ENCODE measurements at places on chromosomes 11 and 22.

GRCh38 chr11:72685560-72686480, 11.6 kb upstream of the PDE2A start:
- no peak for DNase-seq

- peak; percentile 17 for DNase-seq
These were observed 2.9 kb downstream of the PGR start for GRCh38 chr11:101126551-101127196.

GRCh38 chr11:6941970-6942369, 15.7 kb downstream of the ZNF215 start:
- no peak for DNase-seq

DNA sequence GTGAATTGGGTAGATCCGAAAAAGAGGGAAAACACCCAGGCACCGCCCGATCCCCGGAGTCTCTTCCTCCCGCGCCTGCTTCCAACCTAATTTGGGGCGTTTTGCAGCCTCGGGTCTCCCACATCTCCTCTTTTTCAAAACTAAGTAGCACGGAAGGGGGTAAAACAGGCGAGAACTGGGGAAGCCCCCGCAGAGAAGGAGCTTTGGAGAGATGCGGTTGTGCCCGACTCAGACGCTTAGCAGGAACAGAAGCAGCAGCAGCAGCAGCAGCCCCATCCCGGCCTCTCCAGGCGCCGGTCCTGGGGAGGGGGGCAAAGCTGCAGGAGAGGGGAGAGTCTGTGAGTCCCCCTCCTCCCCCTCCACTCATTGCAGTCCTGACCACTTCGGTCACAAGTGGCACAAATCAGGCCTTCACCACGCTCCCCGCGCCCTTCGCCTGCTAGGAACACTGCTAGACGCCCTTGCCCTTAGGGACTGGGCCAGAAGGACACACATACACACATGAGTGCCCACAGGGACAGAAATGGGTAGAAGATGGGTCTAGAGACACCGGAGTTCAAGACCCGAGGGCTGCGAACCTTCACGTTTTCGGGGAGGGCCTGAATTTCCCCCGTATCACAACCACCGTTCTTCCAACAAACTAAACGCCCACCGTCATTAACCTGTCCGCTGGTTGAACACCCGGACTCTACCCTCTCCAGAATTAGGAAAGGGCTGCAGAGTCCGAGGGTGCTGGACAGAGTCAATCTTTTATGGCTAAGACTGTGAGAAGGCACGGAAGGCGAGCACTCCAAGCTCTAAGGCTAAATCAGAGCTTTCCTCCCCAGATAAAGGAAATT, 98.3 kb upstream of the HSD17B12 start:
- DNase-seq: no peak

GRCh38 chr11:77440678-77441077, 33.2 kb downstream of the PAK1 start:
- no peak for DNase-seq

- DNase-seq: peak; percentile 94
These were observed 49.5 kb downstream of the PACS1 start for GRCh38 chr11:66119348-66120133.

DNA sequence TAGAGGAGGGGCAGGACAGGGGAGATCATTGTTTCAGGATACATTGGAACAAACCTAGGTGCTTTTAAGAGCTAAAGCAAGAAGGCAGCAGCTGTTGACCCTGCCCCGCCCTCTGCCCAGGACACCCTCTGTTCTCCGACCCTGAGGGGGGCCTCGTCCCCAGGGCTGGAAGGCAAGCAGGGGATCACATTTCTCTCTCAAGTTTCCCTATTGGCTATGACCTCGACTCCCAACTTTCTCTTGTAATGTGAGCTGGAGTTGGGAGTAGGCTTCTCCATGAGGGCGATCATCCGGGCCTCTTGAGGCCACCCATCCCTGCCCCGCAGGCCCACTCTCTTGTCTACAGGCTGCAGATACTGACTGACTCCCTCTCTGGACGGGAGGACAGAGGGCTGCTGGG, 37.7 kb downstream of the DSCAML1 start:
- no peak for DNase-seq

DNA sequence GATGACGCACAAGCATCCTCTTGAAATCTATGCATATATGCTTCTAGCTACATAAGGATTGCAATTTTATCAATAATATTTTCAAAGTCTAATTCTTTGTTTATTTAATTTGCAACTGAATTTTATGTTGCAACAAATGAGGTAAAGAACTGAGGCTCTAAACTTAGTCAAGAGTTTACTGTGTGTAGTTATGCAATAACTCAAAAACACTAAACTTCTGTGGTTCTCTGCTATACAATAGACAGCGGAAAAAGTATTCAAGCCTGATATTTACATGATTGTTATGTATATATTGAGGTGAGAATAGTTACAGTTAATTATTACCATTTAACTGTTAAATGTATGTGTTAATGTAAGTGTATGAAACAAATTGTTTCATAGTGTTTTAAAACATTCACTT, 32.9 kb downstream of the MSANTD4 start:
- no peak for DNase-seq

DNA sequence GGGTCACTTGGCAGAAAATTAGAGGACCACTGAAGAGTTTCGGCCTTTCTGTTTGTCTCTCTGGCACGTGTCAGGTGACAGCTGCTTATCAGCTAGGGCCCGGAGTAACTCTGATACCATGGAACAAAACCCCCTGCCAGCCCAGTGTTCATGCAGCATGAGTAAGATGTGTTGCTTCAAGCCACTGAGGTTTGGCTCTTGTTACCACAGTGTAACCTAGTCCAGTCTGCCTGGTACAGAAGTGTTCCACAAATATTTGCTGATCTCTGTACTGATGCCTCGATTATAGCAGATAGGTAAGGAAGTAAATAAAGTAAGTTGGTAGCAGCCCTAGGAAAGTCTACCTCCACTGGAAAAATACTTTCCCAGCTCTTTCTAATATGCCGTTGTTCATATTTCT, 20.5 kb upstream of the ETS1 start:
- DNase-seq: no peak

GRCh38 chr22:46582281-46582933, 37.8 kb upstream of the GRAMD4 start:
- DNase-seq: no peak

DNA sequence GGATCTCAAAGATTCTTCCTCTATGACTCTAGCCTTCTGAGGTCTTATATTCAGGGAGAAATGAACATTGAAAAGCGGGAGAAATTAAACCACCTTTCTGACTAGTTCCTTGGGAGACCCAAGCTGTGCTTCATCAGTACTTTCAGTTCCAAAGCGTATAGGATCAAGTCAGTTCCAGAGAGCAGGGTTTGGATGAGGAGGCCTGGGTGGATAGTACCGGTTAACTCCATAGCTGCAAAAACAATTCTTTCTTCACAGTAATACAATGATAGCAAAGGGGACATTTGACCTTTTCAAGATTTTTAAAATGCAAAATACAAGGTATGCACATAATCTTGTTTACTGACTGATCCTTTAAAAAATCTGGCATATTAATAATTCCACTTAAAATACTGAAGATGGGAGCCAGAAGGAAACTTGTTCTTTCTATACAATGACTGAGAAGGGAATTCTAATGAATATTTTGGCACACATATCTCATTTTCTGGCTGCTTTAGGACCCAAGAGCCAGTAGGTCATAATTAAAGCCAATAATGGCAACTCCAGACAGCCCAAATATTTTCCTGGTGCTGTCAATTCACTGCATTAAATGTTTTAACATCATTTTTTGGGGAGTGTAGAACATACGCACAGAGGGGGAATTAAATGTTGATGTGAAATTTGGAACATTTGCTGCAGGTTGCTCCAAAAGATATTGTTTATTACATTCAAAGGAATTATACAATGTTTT, 16.0 kb downstream of the ADM start:
- DNase-seq: no peak

GRCh38 chr11:105548359-105548758, 61.5 kb upstream of the GRIA4 start:
- DNase-seq: no peak

GRCh38 chr11:89235976-89236375, 58.3 kb downstream of the TYR start:
- peak; percentile 20 for DNase-seq

DNA sequence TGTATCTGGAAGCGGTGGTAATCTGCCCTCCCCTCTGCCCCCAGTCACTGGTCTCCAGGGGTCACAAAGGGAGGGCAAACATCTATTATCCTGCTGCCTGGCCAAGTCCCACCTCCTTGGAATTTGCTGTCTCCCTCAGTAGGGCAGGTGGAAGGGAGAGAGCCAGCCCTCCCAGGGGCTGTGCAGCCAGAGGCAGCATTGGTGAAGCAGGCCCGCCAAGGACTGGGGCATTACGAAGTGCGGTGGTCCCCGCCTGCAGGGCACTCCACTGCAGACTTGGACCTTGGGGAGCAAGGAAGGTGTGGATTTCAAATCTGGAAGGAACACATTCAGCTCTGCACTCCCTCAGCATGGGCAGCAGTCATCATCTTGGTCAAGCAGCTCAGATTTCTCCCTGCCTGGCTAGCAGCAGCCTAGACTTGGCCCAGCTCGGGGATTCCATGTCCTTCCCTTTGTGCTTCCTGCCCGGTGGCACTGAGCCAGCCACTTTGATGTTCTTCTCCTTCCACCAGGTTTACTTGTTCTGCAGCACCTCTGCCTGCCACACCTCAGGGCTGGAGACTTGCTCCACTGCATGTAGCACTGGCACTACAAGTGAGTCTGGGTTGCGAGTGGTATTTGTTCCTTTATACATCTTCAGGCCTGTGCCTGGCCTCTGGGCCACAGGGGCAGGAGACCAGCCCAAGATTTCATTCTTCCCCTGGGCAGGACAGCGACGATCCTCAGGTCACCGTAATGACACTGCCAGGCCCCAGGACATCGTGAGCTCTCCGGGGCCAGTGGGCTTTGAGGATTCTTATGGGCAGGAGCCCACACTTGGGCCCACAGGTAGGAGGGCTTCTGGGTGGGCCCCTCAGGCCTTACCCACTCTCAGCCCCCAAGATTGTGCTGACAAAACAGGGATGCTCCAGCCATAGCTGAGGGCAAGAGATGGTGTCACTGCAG, 7.4 kb downstream of the ZP1 start:
- DNase-seq: no peak

DNA sequence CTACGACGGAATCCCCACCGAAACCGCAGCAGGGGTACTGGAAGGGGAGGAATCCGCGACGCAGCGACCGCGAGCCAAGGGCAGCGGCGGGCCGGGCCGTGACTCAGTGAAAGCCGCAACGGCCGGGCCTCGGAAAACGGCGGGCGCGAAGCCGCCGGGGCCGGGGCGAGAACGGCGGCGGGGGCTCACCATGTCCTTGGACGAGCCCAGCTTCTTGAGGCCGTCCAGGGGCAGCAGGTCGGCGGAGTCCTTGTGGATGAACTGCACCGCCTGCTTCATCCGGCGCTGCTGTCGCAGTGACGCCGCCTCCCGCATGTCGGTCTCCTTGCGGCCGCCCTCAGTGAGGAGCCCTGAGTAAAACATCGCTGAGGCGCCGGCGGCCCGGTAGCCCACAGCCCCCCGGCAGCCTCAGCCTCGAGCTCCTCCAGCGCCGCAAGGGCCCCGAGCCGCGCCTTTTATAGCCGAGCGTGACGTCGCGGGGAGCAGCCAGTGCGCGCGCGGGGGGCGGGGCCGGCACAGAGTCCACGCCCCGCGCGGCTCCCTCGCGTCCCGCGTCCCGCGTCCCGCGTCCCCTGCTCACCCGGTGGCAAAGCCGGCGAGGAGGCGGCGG, at the start of gene NRIP3:
TSS of gene NRIP3 (minus strand) at position 429 of the 610 bp plus-strand sequence. CDS start at position 363, 66 bp downstream.
- peak; percentile 58 for DNase-seq

GRCh38 chr11:34135439-34135838, 30.0 kb downstream of the NAT10 start:
- no peak for DNase-seq

- DNase-seq: no peak
These were observed 30.1 kb upstream of the SLC22A12 start for GRCh38 chr11:64560941-64561340.

DNA sequence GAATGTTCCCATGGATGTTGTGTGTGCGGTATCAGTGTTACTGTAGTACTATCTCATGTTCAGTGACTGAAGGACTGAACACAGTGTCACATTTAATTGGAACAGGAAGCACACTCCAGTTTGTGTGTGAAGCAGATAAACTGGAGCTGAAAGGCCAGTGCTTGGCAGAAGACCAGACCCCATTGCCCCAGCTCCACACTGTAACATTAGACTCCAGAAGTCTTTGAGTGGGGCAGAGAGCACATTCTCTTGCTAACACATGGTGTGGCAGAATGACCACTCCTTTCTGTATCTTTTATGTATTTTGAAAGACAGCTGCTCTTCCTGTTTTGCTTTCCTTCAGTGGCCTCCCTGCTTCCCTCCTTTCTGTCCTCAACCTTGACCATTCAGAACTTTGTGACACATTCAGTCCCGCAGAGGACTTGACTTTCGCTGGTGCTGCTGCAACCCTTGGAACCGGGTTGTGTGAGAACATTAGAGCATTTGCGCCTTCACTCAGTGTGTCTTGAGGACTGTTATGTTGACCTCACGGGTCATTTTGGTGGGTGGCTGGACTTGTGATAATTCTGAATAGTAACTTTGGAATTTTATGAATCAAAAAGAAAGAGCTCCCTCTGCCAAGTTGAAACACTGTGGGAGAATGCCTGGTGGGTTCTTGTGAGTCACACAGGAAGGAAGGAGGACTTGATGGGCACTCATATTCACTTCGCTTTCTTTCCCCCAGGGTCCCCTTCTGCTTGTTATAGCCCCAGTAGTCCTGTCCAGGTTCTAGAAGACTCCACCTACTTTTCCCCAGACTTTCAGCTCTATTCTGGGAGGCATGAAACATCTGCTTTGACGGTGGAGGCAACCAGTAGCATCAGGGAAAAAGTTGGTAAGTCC, 26.4 kb downstream of the AMOTL1 start:
- peak; percentile 98 for DNase-seq

- peak; percentile 85 for DNase-seq
These were observed 199.3 kb downstream of the PGR start for GRCh38 chr11:100930185-100930778.

GRCh38 chr22:24905909-24906308, 40.6 kb downstream of the LHFPL7 start:
- DNase-seq: no peak

DNA sequence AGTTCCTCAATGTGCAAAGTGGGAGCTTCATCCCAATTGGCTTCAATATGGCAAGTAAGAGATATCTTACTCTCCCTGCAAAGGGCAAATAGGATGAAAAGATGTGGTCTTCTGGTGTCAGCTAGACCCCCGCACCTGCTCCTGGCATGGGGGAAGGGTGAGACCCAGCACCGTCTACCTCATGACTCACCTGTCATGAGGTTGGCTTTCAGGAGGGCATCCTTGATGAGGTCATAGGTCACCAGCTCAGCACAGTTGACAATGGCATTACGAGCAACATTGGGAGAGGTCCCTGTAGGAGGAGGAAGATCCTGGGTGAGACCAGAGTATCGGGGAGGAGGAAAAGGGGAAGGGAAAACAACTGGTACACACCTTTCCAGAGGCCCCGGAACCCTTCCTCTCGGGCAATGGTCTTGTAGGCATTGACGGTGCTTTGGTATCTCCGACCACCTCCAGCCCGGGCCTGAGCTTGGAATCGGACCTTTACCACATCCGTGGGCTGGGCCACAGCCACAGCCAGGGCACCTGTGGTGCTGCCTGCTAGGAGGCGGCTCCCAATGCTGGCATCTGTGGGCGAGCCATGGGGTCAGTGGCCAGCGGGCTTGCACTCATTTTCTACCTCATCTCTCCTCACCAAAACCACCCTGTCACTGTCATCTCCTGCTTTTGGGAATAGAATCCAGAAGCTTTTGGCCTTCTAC, 6.0 kb downstream of the UCP2 start:
- DNase-seq: no peak
